Hepatic stellate cell (primary cell): ENCODE measurements at places on chromosomes 1 and 21.
A peak's percentile ranks its signal among the peaks of the same experiment; 100 is the strongest.

GRCh38 chr1:31753707-31754349, 10.3 kb downstream of the ADGRB2 start:
- DNase-seq: no peak

- peak; percentile 61 for DNase-seq
These were observed 688 bp downstream of the PRXL2B start for GRCh38 chr1:2587071-2587859.

- DNase-seq: peak; percentile 87
These were observed 66.0 kb downstream of the COL18A1 start for GRCh38 chr21:45470773-45471524.

DNA sequence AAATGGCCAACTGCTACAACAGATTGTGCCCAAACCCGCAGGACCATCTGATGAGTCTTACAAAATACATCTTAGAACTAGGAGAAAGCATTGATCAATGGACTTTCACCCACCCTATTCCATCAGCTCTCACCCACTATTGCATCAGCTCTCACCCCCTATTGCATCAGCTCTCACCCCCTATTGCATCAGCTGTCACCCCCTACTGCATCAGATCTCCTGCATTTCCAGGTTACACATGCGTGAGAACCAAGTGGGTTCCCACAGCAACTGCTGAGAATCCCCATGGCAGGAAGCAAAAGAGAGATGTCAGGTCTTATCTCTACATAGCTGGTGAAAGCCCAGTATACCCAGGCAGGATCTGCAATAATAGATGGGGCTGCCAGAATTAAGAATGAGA, 533.5 kb downstream of the LTN1 start:
- DNase-seq: no peak

DNA sequence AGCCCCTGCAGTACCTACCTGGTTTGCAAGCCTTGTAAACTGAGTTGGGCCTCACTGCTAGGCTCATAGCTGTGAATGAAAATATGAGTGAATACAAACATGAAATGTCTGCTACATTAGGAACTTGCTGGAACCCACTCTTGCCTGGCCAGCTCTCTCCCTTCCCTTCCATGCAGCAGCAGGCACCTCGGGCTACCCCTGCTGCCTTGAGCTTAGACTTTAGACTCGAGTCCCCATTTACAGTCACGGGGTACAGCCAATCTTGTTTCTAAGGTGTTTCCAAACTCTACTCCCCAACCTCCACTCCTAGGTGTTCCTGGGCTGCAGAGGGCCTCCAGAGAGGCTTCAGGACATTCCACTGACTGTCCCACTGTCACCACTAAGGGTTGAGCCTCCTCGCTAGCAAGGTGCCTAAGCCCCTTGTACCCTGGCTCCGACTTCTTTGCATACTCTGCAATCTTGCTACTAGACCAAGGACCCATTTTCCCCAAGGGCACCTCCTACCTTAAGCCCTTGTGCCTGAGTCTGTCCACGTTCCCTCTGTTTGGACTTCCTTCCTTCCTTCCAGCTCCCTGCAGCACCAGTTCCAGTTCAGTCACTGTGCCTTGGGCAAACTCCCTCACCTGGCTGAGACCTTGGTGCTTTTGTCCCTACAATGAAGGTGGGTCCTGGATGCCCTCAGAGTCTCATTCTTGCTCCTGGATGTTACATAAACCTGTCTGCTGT, 36.9 kb downstream of the CDK18 start:
- DNase-seq: no peak

- no peak for DNase-seq
These were observed 152.4 kb downstream of the HLX start for GRCh38 chr1:221031458-221032203.

DNA sequence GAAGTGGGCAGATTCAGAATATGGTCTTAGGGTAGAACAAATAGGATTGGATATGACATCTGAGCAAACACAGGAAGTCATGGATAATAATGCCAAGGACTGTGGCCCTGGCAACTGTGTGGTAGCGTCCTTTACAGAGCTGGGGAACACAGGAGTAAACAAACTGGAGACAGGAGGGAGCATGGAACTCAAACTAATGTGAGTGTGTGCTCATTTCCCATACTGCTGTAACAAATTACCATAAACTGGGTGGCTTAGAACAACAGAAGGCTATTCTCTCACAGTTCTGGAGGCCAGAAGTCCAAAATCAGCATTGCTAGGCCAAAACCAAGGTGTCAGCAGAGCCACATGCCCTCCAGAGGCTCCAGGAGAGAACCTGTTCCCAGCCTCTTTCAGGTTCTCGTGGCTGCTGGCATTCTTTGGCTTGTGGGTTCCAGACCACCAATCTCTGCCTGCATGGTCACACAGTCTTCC, 106.4 kb downstream of the TGFBR3 start:
- DNase-seq: no peak

- no peak for DNase-seq
These were observed 43.3 kb downstream of the BACE2 start for GRCh38 chr21:41211060-41211805.
